Common myeloid progenitor, CD34-positive (primary cell): ENCODE measurements at places on chromosomes 16 and 17.

DNA sequence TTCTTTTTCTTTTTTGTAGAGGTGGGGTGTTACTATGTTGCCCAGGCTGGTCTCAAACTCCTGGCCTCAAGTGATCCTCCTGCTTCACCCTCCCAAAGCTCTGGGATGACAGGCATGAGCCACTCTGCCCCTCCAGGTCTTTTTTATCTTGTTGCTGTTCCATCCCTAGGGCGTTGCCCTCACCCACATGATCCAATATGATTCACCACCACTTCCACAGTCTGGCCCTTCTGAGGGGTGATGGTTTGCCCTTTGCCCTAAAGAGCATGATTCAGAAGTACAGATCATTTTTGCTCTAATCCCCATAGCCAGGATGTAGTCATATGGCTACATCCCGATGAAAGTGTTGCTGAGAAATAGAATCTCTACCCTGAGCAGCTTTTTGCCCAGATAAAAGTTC lies 18.8 kb downstream of the STX4 start:
- H3K36me3 ChIP-seq, result no peaks in the 10 kb centered on the region
- H3K4me3 ChIP-seq, result no peak overlapping the region
- no peaks in the 10 kb centered on the region for H3K27me3 ChIP-seq

- DNase-seq, result no peak
- H3K27me3 ChIP-seq, result no peaks in the 10 kb centered on the region
- H3K27ac ChIP-seq, result no peak overlapping the region
- no peaks in the 10 kb centered on the region for H3K4me1 ChIP-seq
- no peak overlapping the region for H3K4me3 ChIP-seq
Measured at GRCh38 chr17:42953669-42954068, 10.6 kb downstream of the AARSD1 start.

GRCh38 chr16:50228364-50228868 lies 37.9 kb upstream of the ADCY7 start:
- peaks cover 26% of the 10 kb centered on the region for H3K36me3 ChIP-seq
- no peak overlapping the region for H3K27ac ChIP-seq
- no peaks in the 10 kb centered on the region for H3K4me1 ChIP-seq
- DNase-seq, result no peak
- H3K4me3 ChIP-seq, result no peak overlapping the region

- no peaks in the 10 kb centered on the region for H3K27me3 ChIP-seq
- no peaks in the 10 kb centered on the region for H3K36me3 ChIP-seq
- H3K4me1 ChIP-seq, result no peaks in the 10 kb centered on the region
- no peak overlapping the region for H3K27ac ChIP-seq
- no peak overlapping the region for H3K4me3 ChIP-seq
Measured at GRCh38 chr16:69606985-69607384, 41.2 kb downstream of the NFAT5 start.

GRCh38 chr17:5545051-5545987 lies 39.0 kb downstream of the NLRP1 start:
- DNase-seq, result no peak
- peaks cover 49% of the 10 kb centered on the region for H3K36me3 ChIP-seq
- no peaks in the 10 kb centered on the region for H3K27me3 ChIP-seq
- H3K4me1 ChIP-seq, result no peaks in the 10 kb centered on the region
- H3K27ac ChIP-seq, result no peak overlapping the region
- H3K4me3 ChIP-seq, result no peak overlapping the region
